Heart left ventricle (tissue), 16 donors: ENCODE measurements at places on chromosomes 1 and 21.

DNA sequence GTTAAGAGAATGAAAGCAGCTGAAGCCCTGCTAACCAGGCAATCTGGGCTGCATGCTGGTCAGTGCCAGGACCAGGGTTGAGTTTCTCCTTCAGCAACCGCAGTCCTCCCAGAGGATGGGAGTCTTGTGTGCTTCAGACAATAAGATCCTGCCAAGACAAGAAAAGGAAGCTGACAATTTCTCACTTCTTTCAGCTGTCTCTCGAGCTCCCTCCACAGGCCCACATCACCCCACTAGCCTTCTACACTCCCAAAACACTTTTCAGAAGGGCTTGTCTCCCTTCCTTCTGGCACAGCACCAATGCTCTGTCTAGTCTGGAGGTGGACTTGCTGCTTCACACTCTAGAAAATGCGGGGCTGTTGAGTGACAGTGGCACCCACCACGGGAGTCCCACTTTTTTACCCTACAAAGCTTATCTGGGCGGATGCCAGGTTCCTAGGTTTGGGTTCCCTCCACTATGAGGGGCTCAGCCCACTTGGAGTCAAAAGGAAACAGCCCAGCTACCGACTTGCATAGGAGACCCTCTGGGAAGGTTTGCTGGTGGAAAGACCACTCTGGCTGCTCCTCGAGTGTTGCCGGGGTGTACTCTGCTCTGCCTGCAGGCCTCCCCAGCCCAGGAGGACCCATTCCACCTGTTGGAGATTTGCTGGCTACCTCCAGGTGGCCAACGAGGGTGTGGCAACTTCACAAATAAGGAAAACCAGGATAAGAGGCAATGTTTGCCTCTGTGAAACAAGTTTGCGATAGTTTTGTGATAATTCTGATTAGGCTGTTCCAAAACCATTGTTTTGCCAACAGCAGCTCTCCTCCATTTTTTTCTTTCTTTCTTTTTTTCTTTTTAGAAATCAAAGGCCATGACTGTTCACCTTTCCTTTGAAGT is 68.9 kb downstream of the TENT5C start:
- DNase-seq, result no peak

DNA sequence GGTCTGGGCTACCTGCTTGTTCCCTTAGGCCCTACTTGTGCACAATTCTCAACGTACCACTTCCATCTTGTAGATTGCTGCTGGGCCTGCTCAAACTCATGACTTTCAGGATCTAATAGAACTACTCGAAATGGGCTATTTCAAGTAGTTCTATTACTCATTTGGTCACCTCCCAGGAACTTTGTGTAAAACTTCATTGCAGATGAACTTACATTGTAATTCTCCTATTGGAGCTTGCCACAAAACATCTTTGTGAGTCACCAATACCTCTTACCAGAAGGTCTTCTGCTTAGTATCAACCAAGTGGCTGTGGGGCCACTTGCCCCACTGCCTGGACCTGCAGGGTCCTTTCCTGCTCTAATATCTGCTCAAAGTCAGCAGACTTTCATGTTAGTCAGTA is 10.7 kb upstream of the MYOCOS start:
- DNase-seq, result no peak

- DNase-seq, result no peak
Observed at GRCh38 chr1:36137776-36138175, 11.5 kb downstream of the TRAPPC3 start.

DNA sequence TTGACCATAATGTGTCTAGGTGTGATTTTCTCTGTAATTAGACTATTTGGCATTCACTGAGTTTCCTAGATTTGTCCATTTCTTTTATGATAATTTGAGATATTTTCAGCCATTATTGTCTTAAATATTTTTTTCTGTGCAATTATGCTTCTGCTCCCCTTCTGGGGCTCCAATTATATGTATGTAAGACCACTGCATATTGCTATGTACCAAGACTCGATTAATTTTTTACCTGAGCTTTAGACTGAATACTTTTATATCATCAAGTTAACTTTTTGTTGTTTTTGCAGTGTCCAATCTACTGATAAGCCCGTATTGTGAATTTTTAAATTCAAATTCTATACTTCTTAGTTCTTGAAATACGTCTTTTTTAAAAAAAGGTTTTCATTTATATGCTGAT is 5.1 kb upstream of the TAF1A start:
- no peak for DNase-seq

DNA sequence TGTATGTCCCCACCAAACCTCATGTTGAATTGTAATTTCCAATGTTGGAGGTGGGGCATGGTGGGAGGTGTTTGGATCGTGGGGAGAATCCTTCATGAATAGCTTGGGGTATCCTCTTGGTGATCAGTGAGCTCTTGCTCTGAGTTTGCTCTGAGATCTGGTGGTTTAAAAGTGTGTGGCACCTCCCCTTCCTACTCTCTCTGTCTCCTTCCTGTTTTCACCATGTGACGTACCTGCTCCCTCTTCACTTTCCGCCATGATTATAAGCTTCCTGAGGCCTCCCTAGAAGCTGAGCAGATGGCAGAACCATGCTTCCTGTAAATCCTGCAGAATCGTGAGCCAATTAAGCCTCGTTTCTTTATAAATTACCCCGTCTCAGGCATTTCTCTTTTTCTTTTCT is 40.0 kb upstream of the OSBPL9 start:
- no peak for DNase-seq

GRCh38 chr1:182985876-182986275 is 32.9 kb upstream of the SHCBP1L start:
- DNase-seq, result no peak

DNA sequence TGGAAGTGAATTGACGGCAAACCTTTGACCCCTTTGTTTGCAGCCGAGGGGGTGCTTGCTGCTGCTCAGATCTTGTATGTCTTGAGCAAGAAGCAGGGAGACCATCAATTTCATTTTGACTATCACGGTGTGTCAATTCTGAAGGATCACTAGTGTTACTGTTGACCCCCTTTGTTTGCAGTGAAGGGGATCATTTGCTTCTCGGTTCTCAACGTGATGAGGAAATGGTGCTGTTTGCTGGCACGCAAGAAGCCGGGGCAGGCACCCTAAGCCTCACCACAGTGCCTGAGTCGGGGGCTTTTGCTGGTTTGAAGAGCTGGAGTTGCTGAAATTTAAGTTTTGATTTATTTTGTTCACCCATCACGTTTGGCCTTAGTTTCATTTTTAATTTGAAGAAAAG is 7.5 kb downstream of the RBM15 start:
- no peak for DNase-seq

- no peak for DNase-seq
Observed at GRCh38 chr1:154620751-154621150, 12.8 kb upstream of the ADAR start.

GRCh38 chr1:160981584-160982411 is 27.2 kb upstream of the ITLN2 start:
- DNase-seq, result peak; percentile 30

GRCh38 chr1:224333309-224333926 is 3.4 kb upstream of the NVL start:
- DNase-seq, result no peak

GRCh38 chr1:169473347-169473746 is 12.4 kb downstream of the SLC19A2 start:
- DNase-seq, result no peak

- no peak for DNase-seq
Observed at GRCh38 chr1:189323091-189323490, 1154.6 kb downstream of the BRINP3 start.
